ENCODE measurements at places on chromosomes 6 and 20. TPM values are rescaled to one million over a fixed set of nuclear protein-coding genes. Genes with fewer than 3 reads are reported as not detected.

DNA sequence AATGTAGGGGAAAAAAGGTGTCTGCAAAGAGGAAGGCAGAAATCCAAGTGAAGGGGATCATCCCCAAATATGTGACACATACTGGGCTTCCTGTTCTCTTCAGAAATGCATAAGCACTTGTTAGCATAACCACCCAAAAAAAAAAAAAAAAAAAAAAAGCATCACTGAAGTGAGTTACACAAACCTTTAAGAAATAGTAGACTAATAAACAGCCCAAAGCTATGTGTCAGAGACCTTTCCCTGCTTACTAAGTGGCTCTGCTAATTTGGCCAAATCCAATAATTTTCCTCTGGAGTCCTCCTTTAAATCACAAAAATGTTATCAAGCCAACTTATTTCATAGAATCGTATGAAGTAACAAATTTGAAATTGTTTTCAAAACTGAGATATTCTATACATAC, 7.5 kb upstream of the DST start:
- no peak for DNase-seq

- DNase-seq, result no peak
These were observed 1.0 kb upstream of the RIPOR2 start for GRCh38 chr6:24936641-24937317.

DNA sequence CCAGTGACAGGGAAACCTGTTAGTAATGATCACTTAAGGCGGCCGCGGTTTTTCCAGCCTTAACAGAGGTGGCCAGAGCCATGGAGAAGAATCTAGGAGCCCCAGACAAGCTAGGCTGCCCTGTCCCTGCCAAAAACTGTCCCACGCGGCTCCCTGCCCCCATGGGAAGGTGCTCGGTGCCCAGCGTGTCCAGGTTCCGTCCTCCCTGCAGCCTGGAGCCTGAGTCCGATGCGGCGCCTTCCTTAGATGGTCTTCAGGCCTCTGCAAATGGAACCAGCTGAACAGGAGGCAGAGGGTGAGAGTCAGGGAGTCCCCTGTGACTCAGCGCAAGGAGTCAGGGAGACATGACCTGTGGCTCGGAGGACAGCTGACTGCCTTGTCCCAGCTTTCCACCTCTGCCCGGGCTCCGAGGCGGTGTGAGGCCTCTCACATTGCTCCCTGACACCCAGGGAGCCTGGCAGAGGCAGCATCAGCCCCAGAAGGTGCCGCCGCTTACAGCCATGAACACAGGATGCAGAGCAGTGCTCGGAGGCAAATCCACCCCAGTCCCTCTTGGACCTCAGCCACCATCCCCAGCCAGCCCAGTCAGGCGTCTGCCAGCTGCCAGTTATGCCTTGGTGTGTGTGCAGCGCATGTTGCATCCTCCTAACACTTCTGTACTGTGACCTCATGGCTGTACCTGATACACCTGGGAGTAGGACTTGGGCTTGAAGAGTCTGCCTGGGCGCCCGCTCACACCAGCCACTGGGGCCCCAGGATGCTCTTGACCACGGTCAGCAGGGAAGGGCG, 377.7 kb downstream of the CDH4 start:
- no peak for DNase-seq

DNA sequence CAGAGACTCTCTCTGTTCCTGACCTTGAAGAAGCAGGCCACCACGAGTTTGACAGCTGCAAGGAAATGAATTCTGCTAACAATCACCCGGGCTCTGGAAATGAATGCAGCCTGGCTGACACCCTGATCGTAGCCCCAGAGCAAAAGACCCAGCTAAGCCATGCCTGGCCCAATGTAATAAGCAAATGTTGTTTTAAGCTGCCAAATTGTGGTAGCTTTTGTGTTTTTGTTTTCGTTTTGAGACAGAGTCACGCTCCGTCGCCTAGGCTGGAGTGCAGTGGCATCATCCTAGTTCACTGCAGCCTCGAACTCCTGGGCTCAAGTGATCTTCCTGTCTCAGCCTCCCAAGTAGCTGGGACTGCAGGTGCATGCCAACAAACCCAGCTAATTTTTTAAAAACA, 3.3 kb upstream of the OXT start:
- no peak for DNase-seq

The EYS gene
- 1.1 TPM for polyA plus RNA-seq

GRCh38 chr6:43128926-43129325, 42.1 kb upstream of the SRF start:
- DNase-seq, result no peak

DNA sequence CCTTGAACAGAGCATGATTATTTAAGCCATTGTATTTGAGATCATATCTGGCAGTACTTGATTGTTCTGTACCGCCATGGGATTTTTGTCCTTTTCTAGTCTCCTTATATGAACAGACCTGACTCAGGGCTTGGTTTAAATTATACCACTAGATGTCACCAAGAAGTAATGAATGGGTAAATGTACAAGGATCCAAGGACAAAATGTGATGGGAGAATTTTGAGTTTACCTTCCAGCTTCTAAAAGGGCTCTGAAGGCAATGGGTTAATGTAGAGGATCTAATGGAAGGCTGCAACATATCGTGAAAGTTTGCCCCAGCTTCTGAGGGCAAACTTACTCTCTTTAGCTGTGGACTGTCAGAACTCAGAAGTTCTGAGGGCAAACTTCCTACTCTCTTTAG, 12.0 kb downstream of the RNF8 start:
- DNase-seq, result no peak

The UFL1 gene
- polyA plus RNA-seq, result 33.7 TPM

DNA sequence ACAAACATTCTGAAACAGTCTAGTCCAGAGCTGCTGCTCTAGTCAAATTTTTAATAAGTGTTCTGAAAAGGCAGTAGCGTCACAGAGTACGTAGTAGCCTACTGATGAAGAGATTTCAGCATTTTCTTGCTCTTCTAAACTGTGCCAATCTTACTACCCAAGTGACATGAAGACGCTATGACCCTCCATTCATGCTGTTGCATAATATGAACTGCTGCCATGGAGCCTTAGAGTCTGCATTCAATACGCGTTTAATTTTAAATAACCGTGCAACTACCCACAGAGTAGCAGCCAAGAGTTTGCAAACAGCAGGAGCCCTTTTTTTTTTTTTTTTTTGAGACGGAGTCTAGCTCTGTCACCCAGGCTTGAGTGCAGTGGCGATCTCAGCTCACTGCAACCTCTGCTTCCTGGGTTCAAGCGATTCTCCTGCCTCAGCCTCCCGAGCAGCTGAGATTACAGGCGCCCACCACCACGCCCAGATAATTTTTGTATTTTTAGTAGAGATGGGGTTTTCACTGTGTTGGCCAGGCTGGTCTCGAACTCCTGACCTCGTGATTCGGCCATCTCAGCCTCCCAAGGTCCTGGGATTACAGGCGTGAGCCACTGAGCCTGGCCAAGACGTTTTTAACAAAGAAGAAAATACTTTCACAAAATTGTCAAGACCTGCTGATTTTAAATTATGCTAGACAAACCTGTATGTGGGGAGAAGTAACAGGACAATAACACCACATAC, 44.3 kb downstream of the EZR start:
- DNase-seq, result no peak

The RGS17 gene
- polyA plus RNA-seq, result 1.6 TPM

- no peak for DNase-seq
These were observed 200.1 kb downstream of the HIVEP2 start for GRCh38 chr6:142744836-142745235.

DNA sequence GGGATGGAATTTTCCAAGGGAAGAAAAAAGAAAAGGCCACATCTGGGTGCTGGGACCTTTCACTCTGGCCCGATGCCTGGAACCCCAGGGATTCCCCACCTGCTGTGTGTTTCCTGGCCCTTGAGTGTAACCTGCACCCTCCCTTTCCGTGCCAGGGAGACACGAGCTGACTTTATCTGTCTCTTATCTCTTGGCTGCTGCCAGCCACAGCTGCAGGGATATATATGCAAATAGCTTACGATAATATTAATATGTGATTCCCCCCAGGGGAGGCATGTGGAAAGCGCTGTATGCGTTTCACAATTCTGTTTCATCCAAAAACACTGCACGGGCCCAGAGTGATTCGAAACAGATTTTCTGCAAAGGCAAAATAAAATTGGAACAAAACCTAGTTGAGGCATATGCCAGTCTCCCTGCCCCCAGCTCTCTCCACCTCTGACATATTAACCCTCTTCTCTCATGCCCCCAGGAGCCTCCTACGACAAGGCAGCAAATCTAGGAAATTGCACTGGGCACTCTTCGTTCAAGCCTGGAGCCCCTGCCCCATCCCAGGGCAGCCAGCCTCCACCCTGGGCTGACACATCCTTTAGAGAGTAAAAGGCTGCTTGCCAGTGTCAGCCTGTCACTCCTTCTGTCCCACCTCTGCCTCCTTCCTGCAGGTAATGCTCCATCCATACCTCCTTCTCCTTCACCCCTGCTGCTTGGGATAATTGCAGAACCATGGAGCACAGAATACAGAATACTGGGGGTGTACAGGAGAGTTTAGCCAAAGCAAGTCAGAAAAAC, 1.3 kb downstream of the RIPOR3 start:
- DNase-seq, result no peak

GRCh38 chr20:58693226-58694006, 816 bp downstream of the NPEPL1 start:
- DNase-seq, result no peak

DNA sequence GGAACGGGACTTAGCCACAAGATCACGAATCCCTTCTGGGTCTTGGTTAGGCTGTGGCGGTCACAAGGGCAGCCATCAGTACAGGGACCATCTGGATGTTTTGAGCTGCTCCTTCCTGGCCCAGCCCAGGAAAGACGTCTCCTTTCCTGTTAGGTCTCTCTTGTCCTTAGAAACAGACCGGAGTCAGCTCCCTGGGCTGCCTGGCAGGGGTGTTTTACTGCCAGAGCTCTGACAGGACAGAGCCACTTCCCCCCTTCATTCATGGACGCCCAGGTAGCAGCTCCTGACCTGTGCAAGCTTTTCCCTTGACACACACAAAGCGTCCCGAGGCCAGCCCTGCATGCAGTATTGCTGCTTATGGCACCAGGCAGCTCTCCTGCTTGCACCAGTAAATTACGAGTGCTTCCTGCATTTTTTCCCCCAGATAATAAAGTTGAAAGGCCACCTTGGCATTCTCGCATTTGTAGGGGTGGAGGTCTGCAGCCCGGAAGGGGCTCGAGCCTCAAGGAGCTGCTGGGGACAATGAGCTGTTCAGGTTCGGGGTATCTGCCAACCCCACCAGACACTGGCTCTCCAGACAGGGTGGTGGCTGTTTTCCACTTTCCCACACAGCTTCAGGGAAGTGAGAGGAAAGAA, 87.4 kb downstream of the NOL4L start:
- DNase-seq, result peak; percentile 40

The ATP6V1G2 gene
- 4.9 TPM for polyA plus RNA-seq

The UBD gene
- 0.41 TPM for polyA plus RNA-seq

The FILIP1 gene
- polyA plus RNA-seq, result 52.0 TPM

The ATP9A gene
- 97.3 TPM for polyA plus RNA-seq

- DNase-seq, result no peak
These were observed 10.6 kb downstream of the MYB start for GRCh38 chr6:135191508-135192255.

GRCh38 chr20:51094221-51094620, 71.3 kb upstream of the KCNG1 start:
- no peak for DNase-seq

DNA sequence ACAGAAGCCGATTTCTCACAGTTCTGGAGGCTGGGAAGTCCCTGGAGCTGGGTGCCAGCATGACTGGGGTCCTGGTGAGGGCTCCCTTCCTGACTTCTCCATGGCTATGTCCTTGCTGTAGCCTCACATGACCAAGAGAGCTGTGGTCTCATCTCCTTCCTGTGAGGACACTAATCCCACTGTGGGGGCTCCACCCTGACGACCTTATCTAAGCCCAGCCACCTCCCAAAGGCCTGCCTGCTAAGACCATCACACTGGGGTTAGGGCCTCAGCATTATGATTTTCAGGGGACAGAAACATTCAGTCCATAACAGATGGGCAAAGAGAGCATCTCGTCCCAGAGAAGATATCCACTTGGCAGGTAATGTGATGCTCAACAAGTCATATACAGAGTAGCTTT, 16.8 kb downstream of the RPP40 start:
- DNase-seq, result no peak

DNA sequence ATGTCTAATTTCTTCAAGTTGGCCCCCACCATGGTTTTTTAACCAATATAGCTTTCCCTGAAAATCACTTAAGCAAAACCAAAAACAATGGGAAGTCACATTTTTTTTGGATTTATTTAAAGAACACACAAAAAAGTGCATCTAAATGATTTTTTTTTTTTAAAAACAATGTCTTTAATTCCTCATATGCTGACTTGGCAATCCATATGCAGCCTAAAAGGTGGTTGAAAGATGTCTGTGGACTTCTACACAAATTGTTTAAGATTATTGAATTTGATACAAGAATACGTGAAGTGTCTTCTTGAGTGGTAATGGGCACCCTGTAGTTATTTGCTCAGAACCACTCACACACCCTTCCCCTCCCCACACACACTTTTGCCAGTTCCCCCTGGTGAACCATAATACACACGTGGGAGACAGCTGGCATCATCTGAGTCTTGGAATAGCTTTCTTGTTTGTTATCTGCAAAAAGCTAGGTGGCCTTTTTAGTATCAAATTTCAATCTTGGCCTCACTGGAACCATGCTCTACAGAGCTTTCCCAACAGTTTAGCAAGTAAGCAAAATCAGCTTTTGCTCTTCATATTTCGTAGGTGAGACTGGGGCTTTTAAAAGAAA, 60.9 kb upstream of the TULP1 start:
- no peak for DNase-seq

GRCh38 chr6:158801655-158802294, 17.4 kb downstream of the EZR start:
- peak; percentile 15 for DNase-seq

DNA sequence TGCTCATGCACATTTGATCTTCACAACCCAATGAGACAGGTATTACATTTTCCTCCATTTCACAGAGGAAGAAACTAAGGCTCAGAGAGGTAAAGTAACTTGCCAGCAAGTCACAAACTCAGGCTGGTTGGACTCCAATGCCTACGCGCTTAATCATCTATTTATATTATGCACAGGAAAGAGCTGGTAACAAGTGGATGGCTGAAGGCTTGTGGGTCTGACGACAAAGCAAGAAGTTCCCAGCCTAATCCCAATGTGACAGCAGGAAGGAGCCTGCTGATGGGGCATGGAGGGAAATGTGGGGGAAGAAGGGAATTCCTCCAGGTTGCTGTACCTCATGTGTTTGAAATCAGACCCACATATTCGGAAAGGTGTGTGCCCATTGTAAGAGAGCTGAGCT, 3.9 kb downstream of the CDH22 start:
- no peak for DNase-seq

DNA sequence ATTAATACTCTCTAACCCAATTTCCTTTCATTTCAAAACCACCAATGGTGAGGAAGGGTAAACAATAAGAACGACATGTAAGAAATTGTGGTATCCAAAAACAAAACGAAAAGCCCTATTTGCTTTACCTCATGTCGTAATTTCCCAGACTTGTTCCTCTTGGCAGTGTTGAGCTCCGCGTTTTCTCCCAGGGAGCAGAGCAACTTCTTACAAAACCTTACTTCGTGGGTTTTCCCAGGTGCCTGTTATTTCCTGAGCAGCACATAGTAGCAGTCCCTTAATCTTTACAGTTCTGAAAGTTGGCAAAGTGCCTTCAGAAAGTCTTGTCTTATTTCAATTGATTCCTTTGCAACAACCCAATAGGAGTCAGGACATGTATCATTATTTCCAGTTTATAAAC, 207.9 kb upstream of the MARCKS start:
- DNase-seq, result no peak

GRCh38 chr20:37969949-37970855, 63.1 kb downstream of the TTI1 start:
- no peak for DNase-seq

GRCh38 chr20:14896569-14896968, 559.2 kb upstream of the FLRT3 start:
- DNase-seq, result no peak

The HLA-DRA gene
- 34.2 TPM for polyA plus RNA-seq

GRCh38 chr6:700490-700889, 7.6 kb upstream of the EXOC2 start:
- no peak for DNase-seq

Measured in muscle of back (tissue), 13 donors.